ENCODE measurements at places on chromosomes 6 and 20.

DNA sequence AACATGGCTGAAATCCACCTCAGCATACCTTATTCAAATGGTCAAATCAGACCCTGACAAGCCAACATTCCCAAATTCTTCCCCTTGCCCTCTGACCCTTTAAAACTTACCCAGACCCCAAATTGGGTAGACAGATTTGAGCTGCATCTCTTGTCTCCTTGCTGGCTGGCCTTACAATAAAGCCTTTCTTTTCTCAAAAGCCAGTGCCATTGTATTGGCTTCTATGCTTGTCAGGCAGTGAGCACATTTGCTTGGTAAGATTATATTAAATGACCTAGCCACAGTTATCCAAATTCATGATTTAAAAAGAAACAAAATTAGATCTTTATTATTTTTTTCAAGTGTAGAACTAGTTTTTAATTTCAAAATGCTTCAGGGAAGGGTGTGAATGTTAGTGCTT, 67.8 kb upstream of the FAM83B start:
- DNase-seq, result no peak

DNA sequence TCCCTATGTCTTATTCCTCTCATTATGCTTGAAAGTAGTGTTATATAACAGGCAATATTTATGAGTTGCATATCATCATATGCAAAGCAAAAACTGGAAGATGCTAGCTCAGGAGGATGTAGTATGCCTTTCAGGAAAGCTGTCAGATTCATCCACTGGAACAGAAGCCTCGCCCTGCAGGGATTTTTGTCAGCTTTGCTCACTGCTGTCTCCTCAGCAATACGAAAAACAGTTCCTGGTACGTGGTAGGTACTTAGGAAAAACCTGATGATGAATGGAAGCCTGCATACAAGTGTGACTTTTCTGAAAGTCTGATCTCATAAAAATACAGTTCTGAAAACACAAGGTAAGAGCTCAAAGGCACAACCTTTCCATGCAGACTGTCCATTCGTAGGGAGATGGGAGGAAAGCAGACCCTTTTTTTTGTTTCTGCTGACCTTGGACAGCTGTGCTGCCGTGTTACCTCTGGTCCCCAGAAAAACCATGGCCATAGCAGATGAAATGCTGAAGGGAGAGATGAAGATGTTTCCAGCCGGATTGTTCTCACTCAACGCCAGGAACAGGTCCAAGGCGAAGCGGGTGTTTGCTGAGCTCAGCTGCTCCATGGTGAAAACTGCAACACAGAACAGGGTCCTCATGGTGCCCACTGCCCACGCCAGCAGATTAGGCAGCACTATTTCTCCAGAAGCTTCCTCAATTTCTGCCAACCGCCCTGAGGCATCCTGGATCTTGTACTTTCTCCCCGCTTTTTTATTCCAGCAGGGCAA, 1.5 kb downstream of the SERPINB1 start:
- DNase-seq, result no peak

DNA sequence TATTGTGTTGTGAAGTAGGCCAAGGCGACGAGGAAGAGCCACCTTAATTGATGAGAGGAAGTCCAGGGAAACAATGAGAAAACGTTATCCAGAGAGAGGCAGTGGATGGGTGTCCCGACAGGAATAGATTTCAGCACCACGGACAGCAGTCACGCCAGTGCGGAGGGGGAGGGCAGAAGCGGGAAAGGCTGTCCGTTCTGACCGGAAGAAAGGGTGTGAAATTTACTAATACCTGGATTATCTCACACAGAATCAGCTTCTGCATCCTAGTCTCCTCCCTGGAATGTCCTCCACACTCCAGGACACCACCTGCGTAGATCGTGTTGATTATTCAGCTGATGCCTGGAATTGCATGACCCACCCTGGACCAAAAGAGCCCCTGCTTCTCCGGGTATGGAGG, 7.4 kb upstream of the BPIFA3 start:
- no peak for DNase-seq

GRCh38 chr6:82686719-82687118, 323.1 kb downstream of the TPBG start:
- DNase-seq, result no peak

- no peak for DNase-seq
Measured at GRCh38 chr20:7313047-7313446, 545.6 kb downstream of the BMP2 start.

DNA sequence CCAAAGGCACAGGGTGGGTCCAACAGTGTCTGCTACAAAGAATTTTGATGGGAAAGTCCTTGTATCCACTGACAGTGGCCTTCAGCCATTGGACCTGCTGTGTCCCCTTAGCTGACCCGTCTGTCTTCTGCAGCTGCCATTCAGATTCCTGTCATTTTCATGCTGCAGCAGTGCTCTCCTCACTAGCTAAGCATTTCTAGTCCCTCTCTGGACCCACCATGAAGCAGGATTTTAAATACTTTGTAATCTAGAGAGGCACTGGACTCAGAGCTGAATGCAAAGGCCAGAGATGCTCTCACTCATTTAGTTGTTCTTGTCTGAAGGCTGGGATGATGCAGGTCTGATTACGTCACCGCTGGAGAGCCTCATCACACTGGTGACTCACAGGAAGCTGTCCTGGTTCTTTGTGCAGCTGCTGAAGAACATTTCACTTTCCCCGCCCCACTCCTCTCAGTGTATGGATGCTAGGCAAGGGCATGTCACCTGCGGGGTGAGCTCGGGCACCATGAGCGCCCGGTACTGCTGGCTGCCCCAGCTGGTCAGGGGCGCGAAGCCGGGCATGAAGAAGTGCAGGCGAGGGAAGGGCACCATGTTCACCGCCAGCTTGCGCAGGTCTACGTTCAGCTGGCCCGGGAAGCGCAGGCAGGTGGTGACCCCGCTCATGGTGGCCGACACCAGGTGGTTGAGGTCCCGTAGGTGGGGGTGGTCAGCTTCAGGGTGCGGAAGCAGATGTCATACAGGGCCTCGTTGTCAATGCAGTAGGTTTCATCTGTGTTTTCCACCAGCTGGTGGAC, 19.4 kb upstream of the TUBB2A start:
- DNase-seq, result no peak

DNA sequence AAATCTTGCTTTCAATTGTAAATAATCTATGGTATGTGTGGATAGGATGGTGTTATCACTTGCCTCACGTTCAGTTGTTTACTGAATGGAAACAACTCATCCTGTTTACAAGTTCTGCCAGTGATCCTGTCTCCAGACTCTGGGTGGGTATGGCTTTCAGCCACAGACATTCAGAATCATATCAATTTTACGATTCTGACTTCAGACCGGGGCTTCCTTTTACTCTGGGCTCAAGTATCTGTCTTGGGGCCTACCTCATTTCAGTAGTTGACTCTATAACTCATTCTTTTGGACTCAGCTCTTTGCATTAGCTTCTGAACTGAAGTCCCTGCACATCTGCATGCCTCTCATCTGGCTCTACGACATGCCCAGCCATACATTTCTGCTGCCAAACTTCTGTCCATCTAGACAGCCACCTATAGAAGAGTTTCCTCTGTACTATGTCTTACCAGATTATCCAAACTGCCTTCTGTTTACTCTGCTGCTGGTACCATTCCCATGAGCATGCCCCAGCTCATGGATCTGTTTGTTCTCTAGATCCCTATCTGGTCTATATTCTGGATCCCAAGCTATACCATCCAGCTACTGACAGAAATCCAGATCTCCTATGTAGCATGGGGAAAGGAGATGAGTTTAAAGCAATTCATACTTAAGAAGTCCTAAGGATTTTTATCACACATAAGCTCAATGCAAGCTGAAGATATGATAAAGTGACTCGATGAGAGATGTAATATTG, 34.3 kb downstream of the FYN start:
- DNase-seq, result no peak

DNA sequence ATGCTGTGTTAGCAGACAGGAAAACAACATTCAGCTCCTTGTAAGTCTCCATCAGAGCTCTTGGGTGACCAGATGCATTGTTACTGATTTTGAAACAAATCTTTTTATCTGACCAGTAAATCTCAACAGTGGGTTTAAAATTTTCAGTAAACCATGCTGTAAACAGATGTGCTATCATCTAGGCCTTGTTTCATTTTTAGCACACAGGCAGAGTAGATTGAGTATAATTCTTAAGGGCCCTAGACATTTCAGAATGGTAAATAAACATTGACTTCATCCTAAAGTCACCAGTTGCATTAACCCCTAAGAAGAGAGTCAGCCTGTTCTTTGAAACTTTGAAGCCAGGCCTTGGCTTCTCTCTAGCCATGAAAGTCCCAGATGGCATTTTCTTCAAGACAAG, 237.2 kb upstream of the BMP2 start:
- DNase-seq, result no peak

GRCh38 chr6:39903656-39904055, 30.6 kb downstream of the MOCS1 start:
- no peak for DNase-seq

- no peak for DNase-seq
Measured at GRCh38 chr20:58715801-58716475, 23.3 kb downstream of the NPEPL1 start.

GRCh38 chr6:36933102-36933501, 21.4 kb upstream of the PI16 start:
- DNase-seq, result no peak

GRCh38 chr6:143429970-143430369, 20.5 kb downstream of the ADAT2 start:
- DNase-seq, result no peak

DNA sequence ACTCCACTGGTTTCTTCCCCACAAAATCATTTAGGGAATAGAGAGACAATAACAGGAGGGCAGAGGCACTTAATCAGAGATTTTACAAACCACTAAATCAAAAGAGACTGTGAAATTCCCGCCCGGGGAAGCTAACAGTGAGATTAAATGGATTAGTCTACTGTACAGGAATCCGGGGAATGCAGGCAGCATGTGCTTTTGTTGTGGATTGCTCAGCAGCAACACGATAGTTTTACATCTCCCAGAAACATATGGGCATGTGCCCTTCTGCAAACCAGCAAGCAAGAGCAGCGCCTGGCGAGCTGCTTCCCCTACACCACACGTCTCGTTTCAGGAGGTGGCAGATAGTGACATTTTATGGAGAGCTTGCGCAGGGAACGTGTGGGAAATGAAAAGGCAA, 382.3 kb downstream of the CD83 start:
- DNase-seq, result no peak

GRCh38 chr20:51628533-51629398, 86.2 kb upstream of the NFATC2 start:
- DNase-seq, result no peak

DNA sequence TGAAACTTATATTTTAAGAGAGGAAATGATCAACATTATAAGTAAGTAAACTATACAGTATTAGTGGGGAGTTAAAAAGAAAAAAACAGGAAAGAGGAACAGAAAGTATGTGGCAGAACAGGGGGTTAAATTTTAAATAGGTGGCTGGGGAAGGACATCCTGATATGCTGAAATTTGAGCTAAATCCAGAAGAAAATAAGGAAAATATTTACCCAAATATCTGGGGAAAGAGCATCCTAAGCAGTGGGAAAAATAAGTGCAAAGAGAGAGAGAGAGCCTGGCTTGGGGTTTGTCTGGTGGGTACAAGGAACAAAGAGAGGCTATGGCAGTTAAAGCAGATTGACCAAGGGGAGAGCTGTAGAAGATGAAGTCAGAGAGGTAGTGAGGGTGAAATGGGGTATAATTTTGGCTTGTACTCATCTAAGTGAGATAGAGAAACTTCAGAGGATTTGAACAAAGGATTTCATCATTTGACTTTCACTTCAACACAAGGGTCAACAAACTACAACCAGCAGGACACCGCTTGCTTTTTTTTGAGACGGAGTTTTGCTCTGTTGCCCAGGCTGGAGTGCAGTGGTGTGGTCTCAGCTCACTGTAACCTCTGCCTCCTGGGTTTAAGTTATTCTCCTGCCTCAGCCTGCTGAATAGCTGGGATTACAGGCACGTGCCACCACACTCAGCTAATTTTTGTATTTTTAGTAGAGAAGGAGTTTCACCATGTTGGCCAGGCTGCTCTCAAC, 328.4 kb upstream of the CNR1 start:
- DNase-seq, result no peak

DNA sequence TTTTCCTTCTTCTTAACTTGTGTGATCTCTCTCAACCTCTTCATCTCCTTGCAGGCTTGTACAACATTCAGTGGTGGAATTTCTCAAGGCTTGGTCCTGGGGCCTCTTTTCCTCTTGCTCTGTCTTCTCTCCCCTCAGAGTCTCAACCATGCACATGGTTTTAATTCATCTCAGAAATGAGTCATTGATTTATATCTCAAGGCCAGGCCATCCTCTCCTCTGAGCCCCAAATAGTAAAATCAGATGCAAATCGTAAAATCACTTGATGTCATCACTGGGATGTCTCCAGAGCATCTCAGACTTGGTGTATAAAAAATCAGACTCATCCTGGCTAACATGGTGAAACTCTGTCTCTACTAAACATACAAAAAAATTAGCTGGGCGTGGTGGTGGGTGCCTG, 85.0 kb downstream of the FNDC1 start:
- DNase-seq, result no peak

DNA sequence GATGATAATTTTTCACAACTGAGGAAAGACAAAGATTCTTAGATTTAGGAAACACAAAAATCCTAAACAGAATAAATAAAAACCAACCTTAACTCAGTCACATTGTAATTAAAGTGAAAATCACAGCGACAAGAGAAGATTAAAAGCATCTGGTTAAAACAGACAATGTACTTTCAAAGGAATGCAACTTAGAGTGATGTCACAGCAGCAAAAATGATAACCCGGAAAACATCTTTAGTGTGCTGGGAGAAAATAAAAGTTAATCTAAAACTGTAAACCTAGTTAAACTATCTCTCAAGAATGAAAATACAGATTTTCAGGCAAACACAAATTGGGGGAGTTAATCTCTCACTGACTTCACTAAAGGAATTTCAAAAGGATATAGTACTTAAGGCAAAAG, 76.8 kb upstream of the OGFRL1 start:
- DNase-seq, result no peak

- no peak for DNase-seq
Measured at GRCh38 chr6:71510057-71510713, 221.6 kb downstream of the OGFRL1 start.

- no peak for DNase-seq
Measured at GRCh38 chr6:164507206-164507940, 802.0 kb downstream of the C6orf118 start.

GRCh38 chr6:44000164-44000842, 126.9 kb downstream of the MRPL14 start:
- no peak for DNase-seq

DNA sequence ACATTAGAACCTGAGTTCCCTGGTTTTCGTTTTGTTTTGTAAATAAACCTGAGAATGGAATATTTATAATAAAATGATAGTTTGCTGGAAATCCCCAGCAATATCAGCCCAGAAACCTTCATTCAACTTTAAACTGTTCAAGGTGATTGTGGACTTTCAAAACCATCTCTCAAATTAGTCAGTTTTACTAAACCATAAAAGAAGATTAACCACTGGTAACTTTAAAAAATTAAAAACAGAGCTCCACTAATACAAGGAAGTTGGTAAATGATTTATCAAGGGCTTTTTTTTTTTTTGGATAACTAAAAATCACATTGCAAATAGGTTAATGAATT, 10.0 kb downstream of the MBOAT1 start:
- no peak for DNase-seq

GRCh38 chr6:135002229-135002844, 52.3 kb downstream of the HBS1L start:
- no peak for DNase-seq

All from stimulated activated CD4-positive, alpha-beta T cell treated with anti-CD3 and anti-CD28 coated beads, Interleukin-1b, Interleukin-23, amount 100 ng/mL, for 1 hour (primary cell).